Type B pancreatic cell (in vitro differentiated cells): ENCODE measurements at places on chromosomes 12 and 14. TPM values are rescaled to one million over a fixed set of nuclear protein-coding genes. Genes with fewer than 3 reads are reported as not detected.

DUSP16 gene
- 52.1 and 240 TPM in 2 replicates for total RNA-seq

DNA sequence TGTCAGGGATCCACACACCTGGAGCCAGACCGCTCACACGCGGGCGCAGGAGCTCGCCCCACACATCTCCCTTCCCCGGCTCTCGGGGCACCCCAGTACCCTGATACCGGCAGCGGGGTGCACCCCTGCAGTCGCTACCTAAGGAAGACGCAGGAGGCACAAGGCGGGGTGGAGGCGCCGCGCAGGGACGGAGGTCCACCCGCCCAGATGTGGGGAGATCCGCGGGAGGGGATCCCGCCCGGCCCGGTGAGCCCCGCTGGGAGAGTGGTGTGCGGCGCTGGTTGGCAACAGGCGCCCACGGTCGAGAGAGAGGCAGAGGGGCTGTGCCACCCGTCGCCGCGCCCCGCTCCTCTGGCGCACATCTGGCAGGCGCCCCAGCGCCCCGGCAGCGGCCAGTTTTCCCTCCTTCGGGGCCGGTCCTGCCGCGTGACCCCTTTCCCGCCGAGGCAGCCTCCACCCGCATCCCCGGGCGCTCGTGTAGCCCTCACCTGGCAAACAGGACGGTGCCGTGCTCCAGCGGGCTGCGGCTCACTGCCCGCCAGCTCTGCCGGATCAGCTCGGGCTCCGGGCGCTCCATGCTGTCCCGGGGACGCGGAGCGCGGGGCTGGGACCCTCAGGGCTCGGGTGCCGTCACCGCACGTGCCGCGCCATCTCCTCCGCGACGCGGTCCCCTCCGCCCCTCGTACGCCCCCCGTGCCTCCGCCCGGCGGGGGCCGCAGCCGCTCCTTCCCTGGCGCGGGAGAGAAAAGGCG is 469 bp downstream of the NGB start:
- peaks cover 58% of the 10 kb centered on the region for H3K27me3 ChIP-seq
- H3K27ac ChIP-seq: no peak overlapping the region
- no peak overlapping the region for H3K4me3 ChIP-seq
- no peaks in the 10 kb centered on the region for H3K36me3 ChIP-seq
- H3K4me1 ChIP-seq: no peaks in the 10 kb centered on the region

- DNase-seq: no peak
- no peak overlapping the region for H3K4me3 ChIP-seq
- no peak overlapping the region for H3K27ac ChIP-seq
- H3K4me1 ChIP-seq: peaks cover 23% of the 10 kb centered on the region
Observed at GRCh38 chr12:43856972-43857371, 21.1 kb downstream of the TMEM117 start.

GRCh38 chr12:116391501-116391900 is 114.0 kb upstream of the MED13L start:
- no peak overlapping the region for H3K27ac ChIP-seq
- H3K27me3 ChIP-seq: peaks cover 3% of the 10 kb centered on the region
- H3K36me3 ChIP-seq: no peaks in the 10 kb centered on the region
- no peak overlapping the region for H3K4me3 ChIP-seq
- no peak for DNase-seq

DNA sequence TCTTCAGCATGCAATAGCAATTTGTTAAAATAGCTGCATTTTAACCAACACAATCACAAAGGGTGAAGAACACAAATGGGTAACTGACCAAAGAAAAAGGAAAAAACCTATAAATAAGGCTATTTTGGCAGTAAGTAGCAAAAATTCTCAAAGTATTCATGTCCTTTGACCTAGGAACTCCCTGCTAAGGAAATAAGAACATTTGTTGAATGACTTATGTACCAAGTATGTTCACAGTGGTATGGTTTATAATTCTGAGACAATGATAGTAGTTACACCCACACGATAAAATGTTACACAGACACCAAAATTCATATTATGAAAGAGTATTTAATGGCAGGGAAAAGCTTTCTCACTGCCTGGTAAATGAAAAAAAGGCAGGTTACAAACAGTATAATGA is 16.9 kb downstream of the CCDC88C start:
- H3K27ac ChIP-seq: no peak overlapping the region
- peaks cover 43% of the 10 kb centered on the region for H3K4me1 ChIP-seq
- H3K36me3 ChIP-seq: peaks cover 4% of the 10 kb centered on the region
- DNase-seq: no peak

GALNT8 gene
- 5.2 and 7.1 TPM in 2 replicates for total RNA-seq

GRCh38 chr14:104972301-104973134 is 5.7 kb downstream of the AHNAK2 start:
- no peak overlapping the region for H3K27ac ChIP-seq
- no peak overlapping the region for H3K4me3 ChIP-seq
- H3K27me3 ChIP-seq: peaks cover 10% of the 10 kb centered on the region
- H3K4me1 ChIP-seq: peaks cover 9% of the 10 kb centered on the region
- H3K36me3 ChIP-seq: no peaks in the 10 kb centered on the region

DNA sequence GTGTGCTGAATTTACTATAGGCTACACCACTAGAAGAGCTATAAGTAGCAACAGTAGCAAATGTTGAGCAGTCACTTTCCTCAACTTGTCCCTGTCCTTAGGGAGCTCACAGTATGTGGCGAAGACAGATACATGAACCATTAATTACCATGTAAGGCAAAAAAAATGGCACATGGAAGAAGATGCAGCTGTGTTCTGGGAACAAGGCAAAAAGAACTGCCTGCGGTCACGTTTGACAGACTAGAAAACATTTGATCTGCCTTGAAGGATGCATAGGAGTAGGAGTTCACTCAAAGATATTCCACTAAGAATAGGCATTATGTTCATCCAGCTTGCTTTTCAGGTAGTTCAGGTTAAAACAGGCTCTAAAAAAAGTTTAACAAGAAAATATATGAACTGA is 46.5 kb upstream of the IFNG-AS1 start:
- DNase-seq: no peak
- H3K27me3 ChIP-seq: no peaks in the 10 kb centered on the region
- peaks cover 23% of the 10 kb centered on the region for H3K4me1 ChIP-seq
- peak overlapping the region; percentile 32 for H3K4me3 ChIP-seq
- no peaks in the 10 kb centered on the region for H3K36me3 ChIP-seq
- H3K27ac ChIP-seq: peak overlapping the region; percentile 29

LRFN5 gene
- total RNA-seq: 1.3 and 4.6 TPM in 2 replicates

GRCh38 chr12:47648056-47648579 is 57.7 kb downstream of the RPAP3 start:
- H3K27ac ChIP-seq: no peak overlapping the region
- no peak for DNase-seq
- peaks cover 11% of the 10 kb centered on the region for H3K36me3 ChIP-seq
- no peak overlapping the region for H3K4me3 ChIP-seq
- no peaks in the 10 kb centered on the region for H3K27me3 ChIP-seq

DNA sequence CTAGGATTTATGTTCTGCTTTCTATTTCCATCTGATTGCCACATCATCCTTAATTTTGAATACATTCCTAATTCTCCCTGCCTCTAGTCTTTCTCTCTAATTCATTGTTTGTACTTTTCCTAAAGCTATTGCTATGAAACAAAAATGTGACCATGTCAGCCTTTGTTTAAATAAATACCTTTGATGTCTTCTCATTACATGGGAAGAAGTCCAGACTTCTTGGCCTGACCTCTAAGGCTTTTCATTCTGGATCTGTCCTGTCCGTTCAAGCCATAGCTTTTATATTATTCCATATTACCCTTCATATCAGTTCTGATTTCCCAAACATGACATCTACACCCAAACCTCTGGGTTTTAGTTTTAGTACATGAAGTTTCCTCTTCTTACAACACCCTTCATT is 91.4 kb downstream of the CDK17 start:
- no peaks in the 10 kb centered on the region for H3K4me1 ChIP-seq
- no peak overlapping the region for H3K27ac ChIP-seq
- DNase-seq: no peak
- H3K4me3 ChIP-seq: no peak overlapping the region
- H3K36me3 ChIP-seq: peaks cover 11% of the 10 kb centered on the region

ADSS1 gene
- 3.2 and 6.9 TPM in 2 replicates for total RNA-seq

DNA sequence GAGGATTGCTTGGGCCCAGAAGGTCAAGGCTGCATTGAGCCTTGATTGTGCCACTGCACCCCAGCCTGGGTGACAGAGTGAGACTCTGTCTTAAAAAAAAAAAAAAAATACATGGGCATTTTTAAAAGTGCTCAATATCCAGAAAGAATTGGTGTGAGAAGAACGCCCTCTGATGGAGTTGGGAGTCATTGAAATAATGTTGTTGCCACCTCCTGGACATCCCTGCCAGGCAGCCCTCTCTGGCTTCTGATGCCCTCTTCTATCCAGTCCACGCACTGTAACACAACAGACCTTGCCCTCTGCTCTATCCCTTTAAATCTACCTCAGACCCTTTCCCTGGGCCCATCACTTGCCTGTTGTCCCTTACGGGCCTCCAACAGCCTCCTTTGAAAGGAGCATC is 4.9 kb downstream of the PTGDR start:
- no peak for DNase-seq
- H3K4me3 ChIP-seq: no peak overlapping the region
- H3K4me1 ChIP-seq: peaks cover 5% of the 10 kb centered on the region

CCDC177 gene
- total RNA-seq: 0.21 and 3.4 TPM in 2 replicates

CLEC9A gene
- total RNA-seq: not detected in 2 replicates

DNA sequence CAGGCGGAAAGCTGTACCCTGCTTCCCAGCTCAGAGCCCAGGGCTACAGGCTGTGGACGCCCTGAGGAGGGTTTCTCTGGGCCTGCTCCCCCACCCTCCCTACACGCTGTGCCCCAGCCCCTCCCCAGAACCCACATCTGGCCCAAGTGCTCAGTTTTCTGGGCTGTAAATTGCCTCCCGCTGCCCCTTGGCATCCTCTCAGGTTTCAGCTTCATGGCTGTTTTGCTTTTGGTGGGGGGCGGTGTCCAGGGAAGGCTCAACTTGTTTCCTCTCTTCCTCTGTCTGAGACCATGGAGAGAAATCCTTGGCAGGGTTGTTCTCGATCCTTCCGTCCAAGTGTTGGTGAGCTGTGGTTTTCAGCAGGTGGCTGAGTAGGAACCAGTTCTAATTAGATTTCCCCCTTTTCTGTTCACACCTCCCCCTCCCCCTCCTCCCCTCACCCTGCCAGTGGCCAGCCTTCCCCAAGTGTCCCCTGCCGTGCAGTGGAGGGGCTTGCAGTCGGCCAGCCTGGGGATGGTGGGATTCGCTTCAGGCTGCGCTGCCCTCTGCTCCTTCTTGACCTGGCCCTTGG is 61.8 kb downstream of the TSPAN9 start:
- peaks cover 15% of the 10 kb centered on the region for H3K27me3 ChIP-seq
- DNase-seq: no peak
- peaks cover 26% of the 10 kb centered on the region for H3K4me1 ChIP-seq
- H3K4me3 ChIP-seq: no peak overlapping the region

GRCh38 chr12:52310622-52311284 is 10.4 kb downstream of the KRT83 start:
- H3K27me3 ChIP-seq: peaks cover 85% of the 10 kb centered on the region
- no peaks in the 10 kb centered on the region for H3K36me3 ChIP-seq
- no peak for DNase-seq
- H3K27ac ChIP-seq: no peak overlapping the region
- H3K4me1 ChIP-seq: peaks cover 4% of the 10 kb centered on the region
- H3K4me3 ChIP-seq: no peak overlapping the region

- peaks cover 27% of the 10 kb centered on the region for H3K27me3 ChIP-seq
- DNase-seq: no peak
- H3K4me3 ChIP-seq: no peak overlapping the region
- no peaks in the 10 kb centered on the region for H3K36me3 ChIP-seq
Observed at GRCh38 chr14:21874167-21874566, 200.5 kb upstream of the OR4E1 start.
